GM19239 (cell line): ENCODE measurements at places on chromosomes 5 and 9.

DNA sequence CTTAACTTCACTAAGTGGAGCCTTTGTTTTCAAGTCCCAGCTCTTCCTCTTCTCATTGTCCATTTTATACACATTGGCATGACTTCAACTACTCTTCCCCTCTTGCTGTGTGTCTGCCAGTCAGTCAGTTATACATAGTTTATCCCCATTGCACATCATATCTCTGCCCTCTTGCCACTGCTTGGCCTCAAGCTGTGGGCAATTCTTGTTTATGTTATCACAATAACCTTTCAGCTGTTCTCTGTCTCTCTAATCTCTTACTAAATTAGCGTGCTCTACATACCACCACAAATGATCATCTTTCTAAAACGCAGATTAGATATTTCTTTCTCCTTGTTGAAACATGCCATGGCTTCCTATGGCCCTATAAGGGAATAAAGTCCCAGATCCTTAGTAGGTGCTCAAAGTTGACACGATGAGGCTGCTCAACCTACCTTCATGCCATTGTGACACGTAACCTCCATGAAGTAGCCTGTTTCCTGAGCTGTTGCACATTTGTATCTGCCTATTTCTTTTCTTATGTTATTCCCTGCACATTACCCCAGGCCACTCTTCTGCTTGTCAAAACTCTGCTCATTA is 239.3 kb downstream of the GAS1 start:
- DNase-seq = no peak

DNA sequence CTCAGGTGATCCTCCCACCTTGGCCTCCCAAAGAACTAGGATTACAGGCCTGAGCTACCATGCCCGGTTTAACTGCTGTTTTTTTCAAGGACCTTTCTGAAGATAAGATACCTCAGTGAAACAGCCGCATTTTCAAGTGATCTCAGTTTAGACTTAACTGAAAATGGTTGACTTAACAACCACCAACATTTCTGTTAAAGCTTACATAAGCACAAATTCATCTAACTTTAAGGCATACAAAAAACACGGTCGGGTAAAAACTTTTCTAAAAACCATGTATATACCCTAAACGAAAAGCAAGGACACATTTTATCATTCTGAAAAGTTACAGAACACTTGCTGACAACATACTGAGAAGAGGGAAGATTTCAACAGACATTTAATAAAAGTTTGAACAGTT is 22.9 kb downstream of the UBAP2 start:
- no peak for DNase-seq

GRCh38 chr5:37615184-37615583 is 224.7 kb downstream of the GDNF start:
- DNase-seq = no peak

- DNase-seq = no peak
These were observed 17.8 kb downstream of the SLC38A9 start for GRCh38 chr5:55694152-55694830.

GRCh38 chr5:36529142-36529541 is 77.3 kb upstream of the SLC1A3 start:
- no peak for DNase-seq

- no peak for DNase-seq
These were observed 412.8 kb upstream of the PIK3R1 start for GRCh38 chr5:67802766-67803165.

- DNase-seq = no peak
These were observed 10.1 kb downstream of the ATG12 start for GRCh38 chr5:115831163-115831768.

- DNase-seq = no peak
These were observed 28.0 kb downstream of the RFK start for GRCh38 chr9:76366275-76366674.

- no peak for DNase-seq
These were observed 28.8 kb upstream of the DMAC1 start for GRCh38 chr9:7828334-7828733.

- no peak for DNase-seq
These were observed 383.3 kb upstream of the ZNF462 start for GRCh38 chr9:106479679-106480078.

DNA sequence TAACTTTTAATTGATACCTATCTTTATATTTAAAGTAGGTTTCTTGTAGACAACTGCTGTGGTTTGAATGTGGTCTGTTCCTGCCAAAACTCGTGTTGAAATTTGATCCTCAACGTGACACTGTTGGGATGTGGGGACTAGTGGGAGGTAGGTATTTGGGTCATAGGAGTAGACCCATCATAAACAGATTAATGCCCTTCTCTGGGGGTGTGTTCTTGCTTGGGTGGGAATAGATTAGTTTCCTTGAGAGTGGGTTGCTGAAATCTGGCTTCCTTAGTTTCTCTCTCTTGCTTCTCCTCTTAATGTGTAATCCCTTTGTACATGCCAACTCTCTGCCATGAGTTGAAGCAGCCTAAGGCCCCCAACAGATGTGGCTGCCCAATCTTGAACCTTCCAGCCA is 34.6 kb upstream of the IPPK start:
- DNase-seq = no peak

DNA sequence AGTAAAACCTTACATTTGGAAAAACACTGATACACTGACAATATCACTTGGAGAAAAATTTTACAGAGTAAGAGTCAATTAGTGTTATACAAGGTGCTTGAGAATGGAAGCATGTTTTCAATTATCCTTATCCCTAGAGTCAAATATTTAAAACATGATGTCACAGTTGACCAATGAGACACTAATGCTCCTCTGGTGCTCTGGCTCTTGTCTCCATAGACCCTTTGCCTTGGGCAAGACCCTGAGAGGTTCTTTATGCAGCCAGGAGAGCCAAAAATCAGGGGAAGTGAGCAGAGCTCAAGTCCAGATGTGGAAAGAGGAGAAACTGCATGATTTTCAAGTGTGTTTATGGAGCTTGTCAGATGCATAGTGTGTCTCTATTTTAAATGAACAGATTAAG is 153.9 kb downstream of the MARCHF11 start:
- no peak for DNase-seq
